ENCODE measurements at places on chromosomes 1 and 21. TPM values are rescaled to one million over a fixed set of nuclear protein-coding genes. Genes with fewer than 3 reads are reported as not detected.

The LCE2C gene
- polyA plus RNA-seq = not detected

The CACHD1 gene
- polyA plus RNA-seq = 2.1 TPM

DNA sequence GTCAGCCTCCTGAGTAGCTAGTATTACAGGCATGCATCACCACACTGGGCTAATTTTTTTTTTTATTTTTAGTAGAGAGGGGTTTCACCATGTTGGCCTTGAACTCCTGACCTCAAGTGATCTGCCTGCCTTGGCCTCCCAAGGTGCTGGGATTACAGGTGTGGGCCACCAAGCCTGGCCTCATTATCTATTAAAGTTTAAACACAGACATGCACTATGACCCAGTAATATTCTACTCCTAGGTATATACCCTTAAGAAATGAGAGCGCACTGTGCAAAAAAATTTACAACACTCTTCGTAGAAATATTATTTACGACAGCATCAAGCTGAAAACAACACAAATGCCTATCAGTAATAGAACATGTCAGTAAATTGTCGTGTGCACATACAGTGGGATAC, 18.6 kb upstream of the SH2D1B start:
- no peak for DNase-seq

- no peak for DNase-seq
Measured at GRCh38 chr1:210237981-210238380, 5.4 kb downstream of the SERTAD4 start.

GRCh38 chr1:192730198-192730597, 78.6 kb upstream of the RGS2 start:
- no peak for DNase-seq

- no peak for DNase-seq
Measured at GRCh38 chr1:9389968-9390367, 97.3 kb downstream of the SPSB1 start.

GRCh38 chr1:160834945-160835565, 27.6 kb downstream of the CD244 start:
- DNase-seq = peak; percentile 36

DNA sequence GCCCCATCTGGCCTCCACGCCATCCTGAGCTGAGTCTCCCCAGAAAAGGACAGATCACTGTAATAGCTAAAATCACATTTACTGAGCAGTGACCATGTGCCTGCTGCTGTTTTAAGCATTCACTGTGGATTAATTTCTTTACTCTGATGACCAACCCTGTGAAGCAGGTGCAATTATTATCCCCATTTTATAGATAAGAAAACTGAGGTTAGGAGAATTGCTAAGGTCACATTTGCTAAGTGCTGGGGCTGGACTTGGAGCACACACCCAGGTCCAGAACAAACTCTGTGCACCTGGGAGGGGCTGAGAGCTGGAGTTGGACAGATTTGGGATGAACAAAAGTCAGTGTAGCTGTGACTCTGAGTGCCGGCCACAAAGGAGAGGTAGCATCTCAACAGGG, 58.0 kb downstream of the SDC3 start:
- no peak for DNase-seq

- no peak for DNase-seq
Measured at GRCh38 chr1:226276987-226277386, 32.0 kb downstream of the LIN9 start.

GRCh38 chr21:46517361-46517760, 58.7 kb downstream of the DIP2A start:
- DNase-seq = no peak

GRCh38 chr1:54464031-54464476, 57.9 kb upstream of the SSBP3 start:
- no peak for DNase-seq

DNA sequence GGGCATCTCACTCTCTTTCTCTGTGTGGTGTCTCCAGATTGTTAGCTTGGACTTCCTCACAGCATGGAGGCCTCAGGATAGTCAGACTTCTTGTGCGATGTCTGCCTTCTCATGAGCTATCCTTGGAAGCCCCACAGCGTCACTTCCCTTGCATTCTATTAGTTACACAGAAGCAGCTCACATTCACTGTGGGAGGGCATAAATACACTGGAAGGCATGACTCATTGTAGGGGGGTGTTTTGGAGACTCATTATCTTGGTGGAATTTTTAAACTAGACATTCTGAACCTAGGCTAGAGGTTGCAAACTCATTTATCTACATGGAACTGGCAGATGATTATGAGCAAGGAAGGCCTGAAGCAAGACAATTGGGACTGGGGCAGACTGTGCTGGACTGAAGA, 21.4 kb upstream of the FASLG start:
- DNase-seq = no peak

- peak; percentile 60 for DNase-seq
Measured at GRCh38 chr1:35298464-35298863, 30.0 kb downstream of the ZMYM4 start.

- DNase-seq = no peak
Measured at GRCh38 chr1:212153635-212154034, 118.1 kb downstream of the DTL start.

- DNase-seq = peak; percentile 74
Measured at GRCh38 chr1:22132517-22133235, 10.2 kb downstream of the WNT4 start.

- DNase-seq = no peak
Measured at GRCh38 chr1:6141592-6141991, 38.5 kb downstream of the CHD5 start.

GRCh38 chr1:84110629-84111028, 33.4 kb upstream of the PRKACB start:
- DNase-seq = no peak
